ENCODE measurements at places on chromosomes 4 and X.

GRCh38 chr4:41174444-41174843 is 39.9 kb downstream of the APBB2 start:
- no peak for DNase-seq

DNA sequence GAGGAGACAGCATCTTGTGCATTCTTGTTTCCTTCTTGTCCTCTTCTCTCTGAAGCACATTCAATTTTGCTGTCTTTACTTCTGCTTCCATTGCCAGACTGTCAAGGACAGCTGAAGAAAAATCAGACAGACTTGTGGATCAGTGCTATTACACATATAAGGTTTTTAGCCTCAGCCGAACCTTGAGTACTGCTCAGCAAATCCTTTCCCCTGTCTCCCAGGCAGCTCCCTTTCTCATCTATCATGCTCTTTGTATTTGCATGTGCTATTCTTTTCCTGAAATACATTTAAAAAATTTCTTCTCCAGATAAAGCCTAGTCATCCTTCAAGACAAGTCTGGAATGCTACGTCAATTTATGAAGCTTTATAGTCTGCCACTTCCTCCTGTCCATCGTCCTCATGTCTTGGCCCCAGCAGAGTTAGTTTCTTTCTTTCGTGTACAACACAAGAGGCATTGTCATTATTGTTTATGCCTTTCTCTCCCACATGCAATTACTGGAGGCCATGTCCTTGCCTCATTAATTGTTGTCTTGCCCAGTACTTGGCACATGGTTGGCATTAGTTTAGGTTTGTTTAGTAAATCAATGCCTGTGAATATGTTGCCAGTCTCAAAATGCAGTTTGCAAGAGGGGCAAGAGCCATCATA is 45.1 kb downstream of the ADGRL3 start:
- DNase-seq, result no peak

DNA sequence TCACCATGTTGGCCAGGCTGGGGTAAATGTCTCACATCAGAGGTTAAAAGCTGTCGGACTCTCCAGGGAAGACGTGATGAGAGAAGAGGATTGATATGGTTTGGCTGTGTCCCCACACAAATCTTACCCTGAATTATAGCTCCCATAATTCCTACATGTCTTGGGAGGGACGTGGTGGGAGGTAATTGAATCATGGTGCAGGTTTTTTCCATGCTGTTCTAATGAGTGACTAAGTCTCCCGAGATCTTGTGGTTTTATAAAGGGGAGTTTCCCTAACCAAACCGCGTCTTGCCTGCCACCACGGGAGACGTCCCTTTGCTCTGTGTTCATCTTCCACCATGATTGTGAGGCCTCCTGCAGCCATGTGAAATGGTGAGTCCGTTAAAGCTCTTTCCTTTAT is 64.4 kb downstream of the ASMT start:
- DNase-seq, result no peak

- no peak for DNase-seq
Measured at GRCh38 chrX:110462957-110463356, 104.3 kb downstream of the RTL9 start.

- DNase-seq, result no peak
Measured at GRCh38 chr4:2172161-2172560, 69.8 kb downstream of the HAUS3 start.

GRCh38 chrX:14309431-14309830 is 219.9 kb upstream of the GLRA2 start:
- no peak for DNase-seq

- no peak for DNase-seq
Measured at GRCh38 chr4:5979981-5980380, 38.2 kb downstream of the C4orf50 start.

- DNase-seq, result no peak
Measured at GRCh38 chrX:109886122-109886761, 116.7 kb upstream of the TMEM164 start.

- DNase-seq, result no peak
Measured at GRCh38 chr4:155612074-155612473, 54.6 kb upstream of the GUCY1A1 start.

DNA sequence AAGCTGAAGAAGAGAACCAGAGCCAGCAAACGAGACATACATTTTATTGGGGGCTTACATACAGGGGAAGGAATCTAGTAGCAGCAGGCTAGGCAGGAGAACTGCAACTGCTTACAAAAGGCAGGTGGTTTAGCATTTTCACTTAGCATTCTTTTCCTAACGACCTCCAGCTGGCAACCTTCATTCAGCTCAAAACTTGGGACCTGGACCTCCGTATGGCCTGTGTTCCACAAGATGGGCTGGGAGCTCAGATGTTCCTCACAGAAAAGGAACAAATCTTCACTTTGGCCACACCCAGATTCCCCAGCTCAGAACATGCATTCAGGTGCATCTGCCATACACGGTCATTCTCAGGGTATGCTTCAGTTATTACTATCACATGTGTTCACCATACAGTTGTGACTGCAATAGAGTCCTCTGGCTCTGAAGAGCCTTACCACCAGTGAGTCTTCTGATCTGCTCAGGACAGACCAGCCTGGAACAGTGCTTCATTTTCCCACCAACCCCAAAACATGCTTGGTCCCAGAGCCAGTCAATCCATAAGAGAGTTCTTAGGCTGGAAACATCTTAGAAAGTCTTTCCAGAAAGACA is 29.6 kb upstream of the AP1AR start:
- no peak for DNase-seq
